ENCODE measurements at places on chromosomes 7 and 10. TPM values are rescaled to one million over a fixed set of nuclear protein-coding genes. Genes with fewer than 3 reads are reported as not detected.

DNA sequence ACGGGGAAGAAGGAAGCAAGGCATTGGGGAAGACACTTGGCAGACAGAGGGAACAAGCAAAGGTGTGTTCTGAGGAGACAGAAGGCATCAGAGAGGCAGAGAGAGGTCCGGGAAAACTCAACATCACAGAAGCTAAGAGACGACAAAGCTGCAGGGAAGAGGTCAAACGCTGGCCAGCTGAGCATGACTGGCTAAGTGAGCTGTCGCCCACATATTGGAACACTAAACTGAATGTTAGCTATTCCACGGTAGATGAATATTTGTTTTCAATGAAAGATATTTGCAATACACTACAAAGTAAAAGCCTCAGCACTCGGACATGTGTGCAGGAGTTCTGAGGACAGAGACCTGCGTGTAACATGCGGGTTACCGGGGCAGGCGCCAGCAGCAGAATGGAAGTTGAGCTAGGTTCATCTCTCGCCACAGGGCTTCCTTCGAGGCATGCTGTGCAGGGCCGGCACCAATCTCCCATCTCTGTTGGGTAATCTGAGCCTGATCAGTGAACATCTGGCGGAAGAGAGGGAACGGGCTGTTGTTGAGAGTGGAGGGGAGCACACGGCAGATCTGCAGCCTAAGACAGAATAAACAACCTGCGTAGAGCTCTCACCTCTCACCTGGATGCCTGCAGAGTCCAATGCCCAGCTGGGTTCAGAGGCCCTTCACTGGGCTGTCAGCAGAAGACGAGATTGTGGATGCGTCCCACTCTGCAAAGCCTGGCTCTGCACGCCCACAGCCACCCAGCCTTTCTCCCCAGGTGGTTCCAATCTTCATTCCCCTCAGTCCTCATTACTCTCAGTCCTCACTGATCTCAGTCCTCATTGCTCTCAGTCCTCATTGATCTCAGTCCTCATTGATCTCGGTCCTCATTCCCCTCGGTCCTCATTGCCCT is 35.9 kb downstream of the INSIG1 start:
- DNase-seq: no peak

GRCh38 chr7:118039963-118040489 is 143.9 kb upstream of the LSM8 start:
- DNase-seq: no peak

DNA sequence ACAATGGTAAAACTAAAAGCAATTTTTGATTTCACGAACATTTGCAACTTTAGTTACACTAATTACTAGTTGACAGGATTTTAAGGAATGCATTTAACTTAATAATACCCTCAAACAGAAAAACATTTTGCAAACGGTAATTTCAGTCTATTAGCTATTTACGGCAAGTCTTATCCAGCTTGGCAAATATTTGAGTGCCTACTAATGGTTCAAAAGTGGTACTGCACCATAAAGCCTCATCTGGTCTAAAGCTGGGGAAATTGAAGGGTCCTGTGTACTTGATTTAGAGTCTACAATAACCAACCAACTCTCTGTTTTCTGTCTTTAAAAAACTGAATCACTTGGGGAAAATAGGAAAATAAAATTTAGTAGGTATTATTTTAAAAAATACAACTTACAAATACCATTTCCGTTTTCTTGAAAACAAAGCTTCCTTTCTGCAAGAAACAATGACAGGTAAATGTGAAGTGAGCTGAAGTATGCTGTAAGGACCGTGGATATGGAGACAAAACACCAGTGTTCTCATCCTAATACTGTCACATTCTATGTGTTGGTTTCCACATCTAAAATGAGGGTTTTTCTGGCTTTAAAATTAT is 142.3 kb downstream of the VPS50 start:
- DNase-seq: no peak

TET1 gene
- 11.9 TPM for polyA plus RNA-seq

EEPD1 gene
- polyA plus RNA-seq: 6.8 TPM

DNA sequence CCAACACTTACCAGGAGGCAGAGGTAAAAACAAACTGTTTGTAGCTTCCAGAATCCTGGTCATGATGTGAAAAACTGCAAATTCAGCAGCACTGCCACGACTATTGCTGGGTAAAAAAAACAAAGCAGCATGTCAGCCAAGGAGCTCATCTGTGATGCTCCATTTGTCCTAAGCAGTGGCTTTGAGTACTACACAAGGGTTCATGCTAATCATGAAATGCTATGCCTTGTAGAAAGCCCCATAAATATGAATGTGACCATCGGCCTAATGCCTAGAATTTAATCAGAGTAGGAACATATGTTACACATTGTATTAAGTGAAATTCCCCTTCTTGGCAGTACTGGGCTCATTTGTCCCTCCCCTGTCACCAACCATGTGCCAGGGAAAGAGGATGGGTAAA is 95.4 kb downstream of the GSAP start:
- no peak for DNase-seq

CLIP2 gene
- 23.3 TPM for polyA plus RNA-seq
